ENCODE measurements at places on chromosomes 3 and 15.

GRCh38 chr15:26981492-26981891 is 10.5 kb downstream of the GABRG3 start:
- no peak for DNase-seq

GRCh38 chr3:122893282-122893681 is 98.4 kb downstream of the SLC49A4 start:
- no peak for DNase-seq

GRCh38 chr3:100399341-100400071 is 1.4 kb downstream of the TOMM70 start:
- DNase-seq, result no peak

DNA sequence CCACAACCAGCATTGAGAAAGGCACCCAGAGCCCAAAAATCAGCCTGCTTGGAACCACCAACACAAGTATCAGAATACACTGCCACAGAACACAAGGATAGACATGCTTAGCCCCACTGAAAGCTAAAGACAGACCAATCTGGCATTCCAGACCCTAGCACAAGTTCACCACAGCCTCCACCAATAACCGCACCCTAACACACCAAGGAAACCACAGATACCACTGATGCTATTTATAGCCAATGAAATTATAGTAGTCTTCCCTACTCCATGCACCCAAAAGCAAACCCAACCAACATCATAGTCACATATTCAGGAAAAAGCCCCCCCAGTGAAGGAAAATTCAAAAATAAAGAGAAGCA is 83.9 kb upstream of the STT3B start:
- DNase-seq, result no peak

DNA sequence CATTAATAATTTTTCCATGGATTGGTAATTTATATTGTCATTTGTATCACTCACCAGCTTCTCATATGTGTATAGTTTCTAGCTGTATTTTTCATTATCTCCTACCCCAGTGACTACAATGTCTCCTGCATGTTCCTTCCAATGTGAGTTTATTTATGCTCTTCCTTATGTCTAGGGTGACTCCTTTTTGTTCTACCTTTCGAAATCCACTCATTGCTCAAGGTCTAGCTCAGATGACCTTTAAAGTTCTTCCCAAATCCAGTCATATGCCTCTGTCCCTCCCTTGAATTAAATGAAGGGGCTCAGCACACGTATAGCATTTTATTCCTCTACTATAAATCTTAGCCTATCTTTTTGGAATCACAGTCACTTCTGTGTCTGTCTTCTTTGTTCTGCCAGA is 53.0 kb downstream of the TMEM45A start:
- no peak for DNase-seq

- peak; percentile 76 for DNase-seq
Observed at GRCh38 chr3:51671734-51672475, 853 bp downstream of the TEX264 start.

GRCh38 chr15:50084932-50085331 is 34.1 kb downstream of the ATP8B4 start:
- DNase-seq, result no peak

DNA sequence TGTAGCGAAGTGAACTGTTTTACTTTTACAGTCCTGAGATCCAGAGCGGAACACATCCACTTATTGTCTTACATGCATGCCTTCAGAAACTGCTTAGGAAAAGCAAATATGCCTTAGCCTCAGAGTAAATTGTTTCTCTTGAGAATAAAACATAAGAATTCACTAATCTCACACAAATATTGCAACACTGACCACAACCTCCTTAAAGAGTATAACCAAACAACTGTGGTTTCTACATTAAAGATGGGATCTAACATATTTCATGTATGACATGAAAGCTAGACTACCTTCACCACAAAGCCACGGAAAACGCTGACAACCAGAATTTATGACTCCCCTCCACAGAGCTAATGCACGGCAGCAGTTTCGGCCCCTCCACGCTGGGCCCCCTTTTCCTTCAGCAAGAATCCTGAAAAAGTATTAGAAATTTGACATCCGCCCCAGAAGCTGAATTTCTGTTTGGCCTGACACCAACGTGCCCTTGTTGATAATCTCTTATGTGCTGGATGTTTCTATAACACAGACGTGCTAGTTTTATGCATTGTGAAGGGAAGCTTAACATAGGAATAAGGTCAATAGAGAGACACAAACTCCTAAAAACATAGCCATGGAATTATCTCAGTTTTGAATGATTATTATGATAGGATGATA is 84.6 kb downstream of the GREM1 start:
- DNase-seq, result peak; percentile 93

DNA sequence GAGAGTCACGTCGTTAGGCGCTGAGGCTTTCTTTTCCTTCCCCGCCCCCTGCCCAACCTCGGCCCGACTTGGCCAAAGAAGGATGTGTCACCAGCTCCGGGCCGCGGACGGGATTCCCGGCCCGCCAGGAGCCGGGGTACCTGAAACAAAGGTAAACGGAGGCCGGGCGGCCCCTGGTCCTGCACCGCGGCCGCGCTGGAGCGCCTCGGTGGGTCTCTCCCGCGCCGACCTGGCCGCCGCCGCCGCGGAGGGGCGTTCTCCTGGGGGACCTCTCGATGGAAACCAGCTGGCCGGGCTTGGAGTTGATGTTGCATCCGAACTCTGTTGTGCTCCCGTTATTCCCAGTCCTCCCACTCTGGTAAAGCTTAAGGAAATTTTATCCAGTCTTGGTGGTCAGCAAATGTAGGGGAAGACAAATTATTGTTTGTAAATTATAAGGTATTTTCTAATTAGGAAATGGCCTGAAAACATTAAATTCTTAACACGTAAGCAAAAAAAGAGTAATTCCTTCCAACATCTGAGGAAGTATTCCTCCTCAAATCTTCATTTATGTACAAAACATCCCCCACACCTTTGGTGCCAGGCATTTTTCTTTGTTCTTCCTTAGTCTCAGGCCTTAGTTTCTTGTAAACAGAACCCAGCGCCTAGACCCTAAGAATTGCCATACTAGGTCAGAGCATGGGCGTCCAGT is 888 bp downstream of the PPP2R3A start:
- DNase-seq, result no peak

DNA sequence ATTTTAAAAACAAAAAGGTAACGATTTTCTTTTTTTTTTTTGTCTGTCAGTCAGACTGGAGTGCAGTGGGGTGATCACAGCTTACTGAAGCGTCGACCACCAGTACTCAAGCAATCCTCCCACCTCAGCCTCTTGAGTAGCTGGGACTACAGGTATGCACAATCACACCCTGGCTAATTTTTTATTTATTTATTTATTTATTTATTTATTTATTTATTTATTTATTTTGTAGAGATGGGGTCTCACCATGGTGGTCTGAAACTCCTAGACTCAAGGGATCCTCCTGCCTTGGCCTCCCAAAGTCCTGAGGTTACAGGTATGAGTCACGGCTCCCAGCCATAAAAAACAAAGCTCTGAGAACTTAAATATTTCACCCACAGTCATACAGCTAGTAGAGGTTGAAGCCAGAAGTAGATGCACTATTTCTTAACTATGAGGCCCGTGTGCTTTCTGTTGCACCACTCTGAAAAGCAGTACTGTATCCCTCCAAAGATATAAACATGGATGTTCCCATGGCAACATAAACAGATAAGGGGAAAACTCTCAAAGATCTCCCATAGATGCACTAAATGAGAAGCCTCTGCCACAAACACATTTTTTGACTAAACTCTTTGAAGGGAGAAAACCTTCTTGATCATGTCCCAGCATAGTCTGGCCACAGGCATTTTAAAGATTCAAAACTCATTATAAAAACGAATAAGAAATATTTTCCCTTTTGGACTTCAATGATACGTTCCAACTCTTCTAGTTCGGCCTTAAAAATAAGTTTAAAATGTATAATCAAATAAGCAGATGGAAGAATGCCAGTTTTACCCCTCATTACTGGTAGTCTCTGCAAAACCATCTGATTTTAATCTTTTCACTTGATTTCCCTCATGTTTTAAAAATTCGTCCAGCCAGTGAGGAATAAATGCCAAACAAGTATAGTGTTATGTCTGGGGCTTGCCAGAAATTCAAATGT is 162.3 kb upstream of the ARHGEF26 start:
- DNase-seq, result no peak

DNA sequence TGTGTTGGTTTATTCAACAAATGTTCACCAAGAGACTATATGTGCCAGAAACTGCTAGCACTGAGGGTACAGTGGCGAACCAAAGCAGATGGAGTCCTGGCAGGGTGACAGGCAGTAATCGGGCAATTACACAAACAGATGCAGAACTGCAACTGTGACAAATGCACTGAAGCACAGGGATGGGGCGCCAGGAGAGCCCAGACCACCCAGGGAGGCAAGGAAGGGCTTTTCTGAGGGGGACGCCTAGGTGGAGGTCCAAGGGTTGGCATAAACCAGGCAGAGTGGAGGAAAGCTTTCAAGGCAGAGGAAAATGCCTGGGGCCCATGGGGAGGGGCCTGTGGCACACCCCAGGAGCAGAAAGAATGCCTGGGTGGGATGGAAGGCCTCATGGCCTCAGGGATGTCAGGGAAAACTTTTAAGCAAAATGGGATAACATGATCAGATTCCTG is 5.5 kb downstream of the DIS3L start:
- no peak for DNase-seq

- DNase-seq, result no peak
Observed at GRCh38 chr3:36736301-36736700, 28.1 kb downstream of the DCLK3 start.

DNA sequence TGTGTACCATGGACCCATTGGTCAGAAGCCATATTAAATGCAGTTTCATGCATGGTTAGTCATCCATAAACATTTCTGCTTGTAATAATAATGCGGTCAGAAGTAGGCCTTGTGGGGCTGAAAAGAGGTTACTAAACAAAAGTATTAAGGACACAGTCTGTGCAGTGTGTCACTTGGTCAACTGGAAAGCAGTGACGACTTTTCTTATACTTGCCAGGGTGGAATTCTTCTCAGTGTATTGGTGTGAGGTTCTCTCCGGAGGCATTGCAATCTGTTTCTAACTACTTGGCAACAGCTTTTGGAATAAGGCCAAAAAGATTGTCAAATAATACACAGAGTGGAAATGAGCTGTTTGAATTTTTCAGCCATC is 46.8 kb downstream of the CHL1 start:
- DNase-seq, result no peak

- peak; percentile 64 for DNase-seq
Observed at GRCh38 chr3:111539351-111540331, 2.4 kb upstream of the CD96 start.

DNA sequence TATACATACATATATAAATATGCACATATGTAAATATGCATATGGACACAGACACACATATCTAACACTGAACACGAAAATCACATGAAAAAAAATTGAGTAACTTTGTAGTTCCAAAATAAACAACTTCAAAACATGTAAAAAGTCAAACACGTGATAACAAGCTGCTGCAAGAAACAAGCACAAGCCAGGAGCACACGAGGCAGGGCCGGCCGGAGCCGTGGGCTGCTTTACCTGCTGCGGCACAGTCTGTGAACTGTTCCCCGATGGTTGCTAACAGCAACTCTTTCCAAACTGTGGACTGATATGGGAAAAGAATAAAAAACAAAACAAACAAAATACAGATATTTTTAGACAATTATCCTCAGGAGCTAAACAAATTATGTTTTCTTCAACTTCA is 31.6 kb downstream of the EIF4E3 start:
- no peak for DNase-seq

DNA sequence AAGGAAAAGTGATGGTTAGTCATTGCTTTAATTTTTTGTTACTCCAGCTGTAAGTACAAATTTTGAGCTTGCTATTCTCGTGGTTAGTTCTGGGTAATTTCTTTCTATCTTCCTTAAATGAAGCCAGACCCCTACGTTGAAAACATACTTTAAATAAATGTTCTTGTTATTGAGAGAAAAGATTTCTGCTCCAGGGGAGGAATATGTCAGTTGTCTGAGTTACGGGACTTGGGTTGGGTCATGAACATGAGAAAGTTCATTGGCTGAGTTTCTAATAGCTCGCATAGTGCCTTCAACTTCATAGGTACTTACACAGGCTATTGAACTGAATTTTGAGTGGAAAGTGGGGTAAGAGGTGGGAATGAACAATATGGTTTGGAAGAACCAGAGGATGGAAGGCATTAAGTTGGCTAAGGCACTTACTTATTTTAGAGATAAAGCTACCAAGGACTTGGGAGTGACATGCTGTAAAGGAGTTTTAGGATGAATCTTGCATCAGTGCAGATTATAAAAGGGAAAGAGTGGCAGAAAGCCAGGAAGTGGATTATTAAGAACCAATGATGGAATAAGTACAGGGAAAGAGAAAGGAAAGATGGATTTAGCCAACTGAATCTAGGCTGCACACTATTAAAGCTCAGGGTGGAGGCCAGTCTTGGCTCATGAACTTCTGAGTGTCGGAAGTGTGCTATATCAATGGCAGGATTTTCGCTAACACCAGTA is 1.4 kb downstream of the RPSA start:
- DNase-seq, result peak; percentile 40

DNA sequence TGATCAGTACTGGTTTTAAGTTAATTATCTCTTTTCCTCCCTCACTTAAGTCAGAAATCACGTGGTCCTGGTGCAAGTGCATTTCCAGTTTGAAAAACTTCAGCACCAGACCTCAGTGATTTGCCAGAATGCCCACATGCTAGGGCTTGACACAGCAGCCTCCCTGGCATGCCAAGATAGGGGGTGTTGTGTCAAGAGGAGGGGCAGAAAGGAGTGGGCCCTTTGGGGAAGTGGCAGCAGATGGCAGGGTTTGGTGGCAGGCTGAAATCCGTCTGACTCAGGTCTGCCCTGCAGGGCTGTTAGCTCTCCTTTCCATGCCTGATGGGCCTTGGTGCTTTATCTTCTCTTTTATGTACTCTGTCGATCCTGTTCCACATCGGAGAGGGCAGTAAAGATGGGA is 23.4 kb downstream of the PXK start:
- peak; percentile 18 for DNase-seq

- DNase-seq, result peak; percentile 62
Observed at GRCh38 chr15:36742696-36743095, 163.3 kb downstream of the CDIN1 start.

DNA sequence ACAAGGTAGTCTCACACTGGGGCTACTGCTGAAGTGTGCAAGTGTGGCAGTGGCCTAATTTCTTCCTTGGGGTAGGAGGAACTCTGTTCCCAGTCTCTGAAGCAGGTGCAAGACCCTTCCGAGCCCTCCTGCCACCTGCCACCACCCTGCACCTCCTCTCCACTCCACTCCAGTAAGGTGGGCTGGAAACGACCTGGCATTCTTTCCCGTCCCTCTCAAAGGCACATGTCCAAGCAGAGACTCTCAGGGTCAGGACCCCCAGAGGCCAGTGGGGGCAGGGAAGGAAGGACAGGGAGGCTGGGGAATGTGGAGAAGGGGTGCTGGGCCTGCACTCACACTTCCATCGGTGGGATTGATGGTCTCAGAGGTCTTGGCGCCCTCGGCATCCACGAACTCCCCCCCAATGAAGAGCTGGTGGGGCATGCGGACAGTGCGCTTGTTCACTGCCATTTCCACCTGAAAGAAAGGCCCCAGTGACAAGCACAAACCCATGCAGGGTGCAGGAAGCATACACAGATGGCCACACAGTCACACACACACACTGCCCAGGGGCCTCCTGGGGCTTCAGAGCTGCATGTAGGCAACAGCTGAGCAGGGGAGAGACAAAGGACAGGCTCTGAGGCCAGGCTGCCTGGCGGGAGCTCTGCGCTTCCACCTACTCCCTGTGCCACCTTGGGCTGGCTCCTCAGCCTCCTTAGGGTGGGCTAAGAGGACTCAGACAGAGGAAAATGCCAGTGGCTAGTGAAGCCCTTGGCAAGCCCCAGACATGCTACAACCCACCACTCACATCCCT is 43.8 kb downstream of the ALDH1L1 start:
- no peak for DNase-seq

Data from EH (cell line).